ENCODE measurements at places on chromosomes 2 and 18.

DNA sequence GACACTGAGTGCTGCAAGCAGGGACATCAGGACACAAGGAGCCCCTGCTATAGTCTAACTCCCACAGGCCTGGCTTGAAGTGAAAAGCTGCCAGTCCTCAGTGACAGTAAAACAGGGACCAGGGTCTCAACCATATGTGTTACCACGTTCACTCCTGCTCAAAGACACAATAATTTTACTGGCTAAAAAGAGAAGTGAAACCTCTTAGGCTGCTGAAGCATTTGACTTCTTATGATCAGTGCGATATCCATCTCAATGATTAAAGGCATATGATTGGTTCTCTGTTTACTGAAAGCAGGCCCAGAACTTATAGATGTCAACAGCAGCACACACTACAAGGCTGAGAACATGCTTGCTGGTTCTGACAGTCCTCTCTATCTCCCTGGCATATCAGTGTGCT is 129.8 kb upstream of the LMAN1 start:
- DNase-seq, result no peak

GRCh38 chr2:238458651-238459050 is 31.9 kb downstream of the ASB1 start:
- no peak for DNase-seq

GRCh38 chr18:21900605-21901352 is 160.2 kb downstream of the MIB1 start:
- no peak for DNase-seq

DNA sequence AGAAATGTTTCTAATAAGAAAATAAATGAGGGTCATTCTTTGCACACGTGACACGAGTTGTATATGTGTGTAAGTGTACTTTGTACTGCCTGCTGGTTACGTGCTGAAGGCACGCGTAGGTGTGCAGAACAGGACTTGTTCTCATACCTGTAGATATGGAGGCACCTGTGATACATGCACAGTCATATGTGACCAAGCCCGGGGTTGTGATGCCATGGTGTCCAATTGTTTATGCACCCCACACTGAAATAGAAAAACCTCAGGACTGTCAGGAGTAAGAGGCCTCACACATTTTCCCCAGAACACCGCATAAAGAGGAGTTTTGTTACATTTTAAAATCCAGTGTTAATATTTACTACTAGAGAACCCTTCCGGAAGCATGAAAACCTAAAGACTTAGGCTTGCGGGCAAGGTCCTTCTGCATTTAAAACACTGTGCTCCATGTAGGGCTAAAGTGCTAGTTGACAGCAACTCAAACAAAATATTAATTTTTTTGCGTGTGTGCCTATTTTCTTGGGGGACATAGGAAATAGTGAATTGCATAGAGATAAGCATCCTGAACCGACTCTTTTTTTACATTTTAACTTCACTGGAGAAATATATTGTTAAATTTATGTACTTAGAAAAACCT is 9.3 kb downstream of the TSHZ1 start:
- DNase-seq, result no peak

DNA sequence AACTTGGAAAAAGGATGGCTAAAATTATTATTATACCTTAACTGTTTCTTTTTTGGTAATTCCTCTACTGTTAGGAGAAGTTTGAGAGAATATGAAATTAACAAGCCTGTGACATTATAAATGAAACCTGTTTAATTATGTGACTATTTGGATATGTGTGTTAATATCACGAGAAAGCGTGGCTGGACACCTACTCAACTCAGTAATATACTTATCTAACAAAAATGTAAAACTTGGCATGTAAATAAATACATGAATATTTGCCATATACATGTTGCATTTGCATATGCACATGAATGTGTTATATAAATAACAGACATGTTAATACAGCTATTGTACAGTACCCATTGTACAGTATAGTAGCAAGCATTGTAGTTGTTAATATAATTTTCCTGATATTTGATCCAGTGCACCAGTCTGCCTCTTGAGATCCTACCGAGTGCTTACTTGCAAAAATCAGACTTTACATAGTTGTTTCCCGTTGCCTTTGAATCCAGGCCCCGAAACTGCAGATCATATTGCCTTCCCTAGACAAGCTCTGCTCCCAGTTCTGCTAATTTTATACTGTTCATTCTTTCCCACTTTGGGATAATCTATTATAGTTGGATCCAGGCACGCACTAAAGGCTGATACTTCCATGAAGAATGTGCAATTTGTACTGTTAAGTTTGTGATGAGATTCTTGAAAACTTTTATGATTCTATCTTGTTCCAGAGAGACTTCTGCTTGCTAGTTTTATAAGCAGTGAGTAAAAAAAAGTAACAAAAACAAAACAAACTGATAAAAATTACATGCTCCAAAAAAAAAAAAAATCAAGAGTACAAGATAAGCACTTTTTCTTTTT is 395.6 kb downstream of the ARHGAP15 start:
- DNase-seq, result no peak

DNA sequence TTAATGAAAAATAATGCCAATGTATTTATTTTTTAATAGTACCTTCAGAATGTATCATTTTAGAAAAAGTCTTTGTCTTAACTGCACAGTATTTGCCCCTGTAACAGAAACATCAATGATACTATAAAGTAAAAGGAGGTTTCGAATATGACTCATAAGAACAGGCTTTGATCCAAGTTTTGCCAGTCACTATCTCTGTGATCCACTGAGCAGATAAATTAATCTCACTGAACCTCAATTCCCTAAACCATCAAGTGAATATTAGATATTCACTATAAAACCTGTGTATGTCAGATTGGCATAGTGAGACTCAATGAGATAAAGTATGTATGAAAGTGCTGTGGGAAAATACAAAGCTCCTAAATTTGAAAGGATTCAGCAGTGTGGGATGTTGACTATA is 292.1 kb downstream of the EXOC6B start:
- DNase-seq, result no peak

- no peak for DNase-seq
These were observed 57.5 kb downstream of the WDPCP start for GRCh38 chr2:63530704-63531279.

- DNase-seq, result peak; percentile 44
These were observed 7.1 kb downstream of the PKDCC start for GRCh38 chr2:42054714-42055430.

DNA sequence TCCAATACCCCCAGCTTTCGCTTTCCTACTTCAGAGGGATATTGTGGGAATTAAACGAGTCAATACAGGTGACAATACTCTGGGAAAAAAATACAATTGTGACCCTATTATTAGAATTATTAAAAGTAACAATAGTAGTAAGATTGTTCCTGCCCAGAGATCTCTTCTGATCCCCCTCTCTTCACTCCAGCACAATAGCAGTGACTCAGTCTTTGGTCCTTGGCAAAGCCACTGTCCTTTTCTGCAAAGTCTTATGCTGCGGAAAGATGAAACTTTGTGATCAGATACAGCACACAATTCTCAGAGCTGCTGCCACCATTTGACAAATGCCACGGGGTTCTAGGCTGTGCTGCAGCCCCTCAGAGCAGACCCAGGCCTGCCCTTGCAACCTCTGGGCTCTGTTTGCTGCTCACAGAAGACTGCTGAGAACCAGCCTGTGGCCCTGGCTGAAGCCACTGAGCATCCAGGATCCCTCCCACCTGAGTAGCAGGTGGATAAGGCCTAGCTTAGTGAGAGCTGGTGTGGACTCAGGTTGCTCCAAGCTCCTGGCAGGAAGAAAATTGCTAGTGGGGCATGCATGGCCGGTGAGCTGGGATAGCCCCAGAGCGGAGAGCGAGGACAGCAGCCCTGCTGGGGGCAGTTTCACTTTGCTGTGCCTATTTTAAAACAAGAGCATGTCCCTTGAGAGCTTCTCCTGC is 60.1 kb upstream of the ROCK2 start:
- DNase-seq, result no peak

- no peak for DNase-seq
These were observed 167.8 kb downstream of the PRPF40A start for GRCh38 chr2:152549423-152549822.

- DNase-seq, result no peak
These were observed 9.0 kb upstream of the SCN9A start for GRCh38 chr2:166384774-166385173.

DNA sequence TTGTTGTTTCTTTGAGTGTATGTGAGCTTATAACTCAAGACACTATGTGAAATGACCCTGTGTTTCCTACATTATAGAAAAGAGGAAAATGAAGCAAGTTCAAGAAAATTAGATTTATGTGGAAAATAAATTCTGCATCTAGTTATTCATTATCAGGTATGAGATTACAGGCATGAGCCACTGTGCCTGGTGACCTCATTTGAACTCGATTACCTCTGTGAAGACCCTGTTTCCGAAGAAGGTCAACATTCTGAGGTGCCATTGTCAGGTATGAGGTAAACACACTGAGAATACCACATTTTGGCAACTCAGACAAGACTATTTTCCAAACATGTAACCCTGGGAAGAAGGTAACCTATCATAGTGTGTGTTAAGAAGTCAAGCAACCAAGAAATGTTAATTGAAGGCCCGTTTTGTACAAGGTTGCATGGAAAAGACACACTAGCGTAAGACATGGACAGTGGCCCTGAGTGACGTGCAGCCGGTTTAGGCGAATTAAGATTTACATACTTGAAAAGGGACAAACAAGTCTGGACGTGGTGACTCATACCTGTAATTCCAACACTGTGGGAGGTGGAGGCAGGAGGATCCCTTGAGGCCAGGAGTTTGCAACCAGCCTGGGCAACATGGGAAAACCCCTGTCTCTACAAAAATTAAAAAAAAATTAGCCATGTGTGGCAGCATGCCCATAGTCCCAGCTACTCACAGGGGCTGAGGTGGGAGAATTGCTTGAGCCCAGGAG is 186.6 kb downstream of the NEDD4L start:
- DNase-seq, result no peak

GRCh38 chr2:140892911-140893637 is 1237.7 kb downstream of the LRP1B start:
- no peak for DNase-seq

DNA sequence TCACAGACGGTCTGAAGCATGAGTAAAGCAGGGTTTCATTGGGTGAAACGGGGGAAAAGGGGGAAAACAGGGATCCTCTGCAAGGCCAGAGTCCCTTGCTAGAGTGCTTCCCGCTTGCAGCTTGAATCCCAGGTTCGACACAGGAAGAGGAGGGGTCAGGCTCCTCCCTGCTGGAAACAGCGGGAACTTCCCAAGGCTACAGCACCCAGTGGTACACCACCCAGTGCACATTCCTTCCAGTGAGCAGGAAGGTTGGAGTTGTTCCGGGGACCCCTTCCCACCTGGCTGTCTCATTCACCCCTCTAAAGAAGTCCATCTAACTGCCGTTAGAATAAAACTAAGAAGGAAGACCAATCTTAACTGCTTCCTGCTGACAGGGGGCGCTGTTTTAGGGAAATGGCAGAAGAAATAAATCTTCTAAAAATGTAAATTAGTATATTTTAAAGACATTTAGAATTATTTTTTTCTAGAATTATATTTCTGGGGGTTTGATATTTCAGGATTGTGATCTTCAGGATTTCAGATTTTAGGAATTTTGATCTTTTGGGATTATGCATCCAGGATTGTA is 230.9 kb downstream of the RBM43 start:
- DNase-seq, result no peak

DNA sequence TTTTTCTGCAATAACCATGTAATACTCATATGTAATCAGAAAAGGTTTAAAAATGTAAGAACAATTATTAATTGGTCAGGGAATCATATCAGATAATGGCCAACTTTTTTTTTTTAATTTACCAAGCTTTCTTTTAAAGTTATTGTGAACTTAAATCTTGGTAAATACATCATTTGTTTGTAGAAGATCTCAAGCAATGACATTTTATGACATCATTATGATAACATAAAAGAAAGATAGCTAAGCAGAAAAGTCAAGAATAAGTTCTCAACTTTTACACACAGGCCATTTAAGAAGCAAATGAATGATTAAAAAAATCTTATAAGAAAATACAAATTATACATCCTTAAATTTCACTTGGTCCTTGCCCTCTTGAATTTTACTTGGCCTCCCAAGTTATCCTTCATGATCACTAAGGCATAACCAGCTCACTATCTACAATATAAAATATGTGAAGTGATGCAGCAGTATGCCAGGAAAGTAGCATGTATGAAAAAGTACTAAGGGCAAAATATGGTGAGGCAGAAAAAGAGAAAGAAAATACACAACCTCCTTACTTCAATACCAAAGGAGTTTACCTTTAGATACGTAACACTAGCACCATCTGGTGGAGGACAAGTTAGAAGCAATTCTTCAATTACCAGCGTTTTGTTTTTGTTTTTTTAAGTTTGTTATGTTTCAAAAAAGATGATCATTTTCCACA is 116.6 kb downstream of the SRBD1 start:
- DNase-seq, result no peak

DNA sequence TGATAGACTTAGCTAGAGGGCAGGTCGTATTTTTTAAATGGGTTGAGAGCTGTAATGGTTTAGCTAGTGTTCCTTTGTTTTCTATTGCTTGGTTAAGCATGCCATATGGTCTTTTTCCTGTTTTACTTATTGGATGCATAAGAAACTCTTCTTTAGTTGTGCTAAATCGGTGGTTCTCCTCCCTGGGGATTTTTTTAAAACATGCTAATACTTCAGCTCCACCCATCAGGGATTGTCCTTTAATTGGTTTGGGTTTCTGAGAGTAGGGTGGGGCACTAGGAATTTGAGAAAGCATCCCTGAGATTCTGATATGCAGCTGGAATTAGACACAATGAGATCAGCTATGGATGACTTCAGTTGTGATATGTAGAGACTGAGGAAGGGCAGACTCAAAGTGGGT is 497.2 kb downstream of the THSD7B start:
- no peak for DNase-seq

DNA sequence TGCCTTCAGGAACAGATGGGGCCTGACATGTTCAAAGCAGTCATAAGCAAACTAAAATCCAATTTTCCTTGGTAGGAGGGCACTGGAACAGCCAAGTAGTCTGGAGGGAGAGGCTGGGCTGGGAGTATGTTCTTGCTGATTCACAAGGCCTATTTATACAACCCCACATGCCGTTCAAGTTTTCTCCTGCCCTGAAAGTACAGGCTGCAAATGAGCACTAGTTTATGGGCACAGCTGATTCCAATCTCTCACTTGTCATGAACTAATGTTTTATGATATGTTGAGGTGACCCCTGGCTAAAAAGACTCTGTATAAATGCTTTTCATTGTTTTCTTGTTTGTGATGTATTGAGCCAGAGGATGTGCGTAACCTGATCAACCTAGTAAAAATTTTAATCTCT is 183.4 kb upstream of the SRD5A2 start:
- DNase-seq, result no peak

DNA sequence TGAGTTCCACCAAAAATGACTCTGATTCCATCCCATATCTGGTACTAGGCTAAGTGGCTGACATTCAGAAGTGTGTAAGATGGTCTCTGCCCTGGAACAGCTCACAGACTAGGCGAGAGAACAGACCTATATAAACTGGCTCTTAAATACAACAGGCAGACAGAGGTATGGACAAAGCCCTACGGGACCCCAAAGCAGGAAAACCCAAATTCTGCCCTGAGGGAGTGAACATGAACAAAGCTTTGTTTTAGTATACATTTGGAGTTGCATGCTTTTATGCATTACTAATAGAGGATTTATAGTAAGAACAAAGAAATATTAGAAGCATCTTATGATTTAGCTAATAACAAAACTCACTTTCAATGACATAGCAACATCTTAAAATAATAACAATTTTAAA is 25.1 kb downstream of the GDF7 start:
- DNase-seq, result no peak

Measured in pancreas (tissue), 10 donors.